ENCODE measurements at places on chromosomes 16 and 17. TPM values are rescaled to one million over a fixed set of nuclear protein-coding genes. Genes with fewer than 3 reads are reported as not detected.

Gene ARHGAP44
- total RNA-seq: 3.1 TPM

Gene C17orf113
- total RNA-seq: 0.57 TPM

Gene KIF2B
- not detected for total RNA-seq

Gene PGAP3
- 8.9 TPM for total RNA-seq

Gene PYDC1
- total RNA-seq: not detected
